ENCODE measurements at places on chromosomes 4 and X.

DNA sequence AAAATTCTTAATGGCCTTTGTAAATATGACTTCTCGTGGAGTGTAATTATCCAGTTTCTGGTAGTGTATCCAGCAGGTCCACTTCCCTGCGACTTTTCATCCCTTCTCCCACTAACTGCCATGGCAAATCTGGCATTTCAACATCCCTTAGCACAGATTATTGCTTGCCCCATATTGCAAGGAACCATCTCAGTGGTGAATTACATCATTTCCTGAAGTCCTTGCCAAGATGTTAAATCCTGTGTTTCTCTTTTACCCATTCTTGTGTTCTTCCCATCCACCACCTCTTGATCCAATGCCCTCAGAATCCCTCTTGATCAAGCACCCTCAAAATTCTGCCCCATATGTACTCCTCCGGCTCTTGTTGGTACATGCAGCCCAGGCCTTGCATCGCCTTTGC lies 88.1 kb upstream of the ZNF81 start:
- no peak for DNase-seq

GRCh38 chr4:94758700-94759399 lies 1.1 kb downstream of the BMPR1B start:
- DNase-seq = no peak

DNA sequence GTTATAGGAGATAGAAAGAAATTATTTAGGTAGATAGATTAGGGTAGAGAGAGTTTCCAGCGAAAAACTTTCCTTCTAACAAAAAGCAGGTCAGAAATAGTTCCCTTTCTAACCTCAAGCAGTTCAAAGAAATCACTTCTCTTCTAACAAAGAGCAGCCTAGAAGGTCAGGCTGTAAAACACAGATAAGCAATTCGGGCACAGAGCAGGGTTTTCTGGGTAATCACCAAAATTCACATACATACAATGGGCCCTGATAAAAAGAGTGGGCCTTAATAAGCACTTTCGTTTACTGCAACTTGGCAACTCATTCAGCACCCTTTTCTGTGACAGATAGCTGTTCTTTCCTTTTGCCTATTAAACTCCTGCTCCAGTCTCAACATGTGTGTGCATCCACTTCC lies 13.4 kb upstream of the NAF1 start:
- DNase-seq = no peak

DNA sequence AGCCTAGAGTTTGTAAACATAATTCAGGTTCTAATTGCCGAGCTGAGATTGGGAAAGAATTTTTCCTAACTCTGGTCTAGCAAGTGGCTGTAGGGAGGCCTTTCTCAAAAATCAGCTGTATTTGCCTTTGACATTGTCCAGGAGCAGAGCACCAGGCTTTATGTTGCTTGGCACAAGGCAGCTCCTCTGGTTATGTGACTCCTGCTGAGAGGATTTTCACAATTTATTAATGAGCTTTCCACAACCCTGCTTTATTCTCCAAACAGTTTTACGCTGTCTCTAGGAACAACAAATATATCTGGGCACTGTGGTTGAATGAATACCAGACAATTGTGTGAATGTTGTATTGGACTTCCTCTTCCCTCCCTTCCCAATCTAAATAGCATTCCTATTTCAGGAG lies 14.9 kb downstream of the LSM6 start:
- no peak for DNase-seq

DNA sequence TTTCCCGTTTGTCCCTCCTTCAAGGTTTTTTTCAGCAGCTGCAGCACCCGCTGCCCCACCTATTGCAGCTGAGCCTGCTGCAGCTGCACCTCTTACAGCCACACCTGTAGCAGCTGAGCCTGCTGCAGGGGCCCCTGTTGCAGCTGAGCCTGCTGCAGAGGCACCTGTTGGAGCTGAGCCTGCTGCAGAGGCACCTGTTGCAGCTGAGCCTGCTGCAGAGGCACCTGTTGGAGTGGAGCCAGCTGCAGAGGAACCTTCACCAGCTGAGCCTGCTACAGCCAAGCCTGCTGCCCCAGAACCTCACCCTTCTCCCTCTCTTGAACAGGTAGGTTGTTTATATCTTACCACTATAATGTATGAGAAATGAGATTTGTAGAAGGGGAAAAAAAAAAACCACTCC lies 4.5 kb downstream of the PRR27 start:
- no peak for DNase-seq

GRCh38 chr4:142386449-142386848 lies 459.7 kb downstream of the INPP4B start:
- no peak for DNase-seq

DNA sequence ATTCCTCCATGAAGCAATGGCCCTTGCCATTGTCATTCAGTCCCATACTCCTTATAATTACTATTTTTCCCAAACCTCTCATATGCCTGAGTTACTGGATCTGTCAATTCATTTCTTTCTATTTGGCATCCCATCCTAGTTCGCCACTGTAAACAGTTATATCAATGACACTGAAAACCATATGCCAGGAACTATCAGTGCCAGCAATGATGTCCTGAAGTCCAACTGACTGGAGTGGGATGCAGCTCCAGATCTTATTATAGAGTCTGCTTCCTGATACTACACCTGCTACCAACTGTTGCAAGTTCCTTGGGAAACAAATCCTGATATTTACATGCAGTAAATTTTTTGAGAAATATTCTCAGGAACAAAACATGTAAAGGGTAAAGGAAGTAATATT lies 27.0 kb upstream of the BANK1 start:
- no peak for DNase-seq

- no peak for DNase-seq
These were observed 102.1 kb upstream of the RASGEF1B start for GRCh38 chr4:81573840-81574239.

- DNase-seq = no peak
These were observed 90.6 kb downstream of the PTTG2 start for GRCh38 chr4:38050560-38051350.

DNA sequence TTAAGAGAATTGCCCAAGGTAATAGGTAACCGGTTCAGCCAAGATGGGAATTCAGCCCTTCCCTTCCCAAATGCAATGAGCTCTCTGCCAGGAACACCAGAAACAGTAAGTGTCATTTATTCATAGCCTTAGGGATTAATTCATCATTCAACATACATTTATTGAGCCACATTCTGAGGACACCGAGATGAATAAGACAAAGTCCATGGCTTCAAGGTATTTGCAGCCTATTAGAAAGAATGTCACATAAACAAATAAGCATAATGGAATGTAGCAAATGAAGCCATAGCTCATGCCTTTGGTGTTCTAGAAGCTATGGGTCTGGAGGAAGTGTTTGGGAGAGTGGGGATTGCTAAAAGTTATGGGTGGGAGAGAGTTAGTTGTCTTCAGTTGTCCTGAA lies 6.3 kb upstream of the TAB3 start:
- no peak for DNase-seq

DNA sequence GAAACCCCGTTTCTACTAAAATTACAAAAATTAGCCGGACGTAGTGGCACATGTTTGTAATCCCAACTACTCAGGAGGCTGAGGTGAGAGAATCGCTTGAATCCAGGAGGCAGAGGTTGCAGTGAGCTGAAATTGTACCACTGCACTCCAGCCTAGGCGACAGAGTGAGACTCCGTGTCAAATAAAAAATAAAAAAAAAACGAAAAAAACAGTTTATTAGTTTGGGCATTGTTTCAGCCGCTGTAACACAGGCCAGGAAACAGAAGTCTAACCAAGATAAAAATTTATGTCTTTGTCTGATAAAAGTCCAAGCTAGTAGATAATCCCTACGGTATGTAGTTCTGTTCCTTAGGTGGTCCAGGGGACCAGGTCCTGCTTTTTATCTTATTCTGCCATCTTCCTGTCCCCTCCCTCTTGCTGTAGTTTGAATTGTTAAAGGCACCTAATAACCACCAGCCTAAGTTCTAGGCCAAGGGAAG lies 21.4 kb downstream of the USO1 start:
- no peak for DNase-seq

DNA sequence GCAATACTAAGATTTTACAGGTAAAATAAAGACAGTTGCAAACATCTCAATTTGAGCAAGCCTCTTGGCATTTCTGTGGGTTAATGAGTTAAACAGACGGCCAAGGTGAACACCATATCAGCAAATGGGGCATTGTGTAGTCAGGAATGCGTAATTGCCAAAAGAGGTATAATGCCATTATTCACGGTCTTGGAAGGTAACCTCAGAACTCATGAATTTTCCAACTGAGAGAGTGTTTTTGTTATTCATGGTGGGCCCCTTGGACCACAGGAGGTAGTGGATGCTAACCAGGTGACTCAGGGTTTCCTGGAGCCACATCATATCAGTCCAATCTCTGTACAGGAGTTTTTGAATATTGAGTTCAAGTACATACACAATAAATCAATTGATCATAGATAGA lies 368.0 kb upstream of the TECRL start:
- no peak for DNase-seq

DNA sequence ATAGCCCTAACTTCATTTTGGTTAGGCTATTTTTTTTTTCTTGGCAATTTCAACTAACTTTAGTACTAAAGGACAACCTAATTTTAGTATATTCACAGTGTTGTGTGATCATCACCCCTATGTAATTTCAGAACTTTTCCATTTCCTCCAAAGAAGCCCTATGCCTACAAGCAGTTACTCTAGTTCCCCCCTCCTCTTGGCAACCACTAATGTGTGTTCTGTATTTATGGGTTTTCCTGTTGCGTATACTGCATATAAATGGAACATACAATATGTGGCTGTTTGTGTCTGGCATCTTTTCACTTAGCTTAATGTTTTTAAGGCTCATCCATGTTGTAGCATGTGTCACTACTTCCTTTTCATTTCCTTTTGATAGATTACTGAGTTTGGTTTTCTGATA lies 57.6 kb downstream of the N4BP2 start:
- no peak for DNase-seq

DNA sequence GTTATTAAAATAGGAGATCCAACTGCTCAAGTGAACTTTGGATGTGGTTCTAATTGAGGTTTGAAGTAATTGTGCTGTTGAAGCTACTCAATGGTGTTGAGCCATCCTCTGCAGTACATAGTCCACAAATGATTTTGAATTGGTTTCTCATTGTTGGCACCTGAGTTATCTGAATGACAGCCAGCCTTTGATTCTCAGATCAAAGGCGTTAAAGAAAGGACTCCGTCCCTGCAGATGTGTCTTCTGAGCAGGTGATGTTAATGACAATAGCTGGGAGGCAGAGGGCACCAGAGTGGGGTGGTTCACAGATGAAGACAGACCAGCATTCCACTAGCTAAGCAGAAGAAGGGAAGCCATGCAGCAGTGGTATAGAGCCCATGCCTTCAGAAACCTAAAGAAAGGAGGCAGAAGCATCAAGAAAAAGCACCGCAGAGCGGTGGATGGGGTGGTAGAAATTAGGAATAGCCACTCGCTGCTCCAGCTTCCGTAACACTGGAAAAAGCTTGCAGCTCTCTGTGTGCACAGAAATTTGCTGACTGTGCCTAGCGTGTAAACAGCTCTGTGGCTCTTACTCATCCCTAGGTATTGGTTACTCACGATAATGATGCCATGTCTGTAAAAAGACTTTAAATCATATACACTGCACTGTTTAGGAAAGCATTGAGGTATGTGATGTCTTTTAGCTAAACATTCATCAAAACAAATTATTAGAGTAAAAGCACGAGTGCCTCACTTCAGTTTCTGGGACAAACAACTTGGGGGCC lies 79.2 kb upstream of the CLCN4 start:
- DNase-seq = no peak

GRCh38 chrX:4655743-4656142 lies 942.3 kb upstream of the PRKX start:
- no peak for DNase-seq

GRCh38 chrX:68403522-68403921 lies 29.8 kb downstream of the OPHN1 start:
- no peak for DNase-seq
